ENCODE measurements at places on chromosomes 7 and 10.

GRCh38 chr10:129465796-129466702 lies 992 bp upstream of the MGMT start:
- DNase-seq: peak; percentile 13

DNA sequence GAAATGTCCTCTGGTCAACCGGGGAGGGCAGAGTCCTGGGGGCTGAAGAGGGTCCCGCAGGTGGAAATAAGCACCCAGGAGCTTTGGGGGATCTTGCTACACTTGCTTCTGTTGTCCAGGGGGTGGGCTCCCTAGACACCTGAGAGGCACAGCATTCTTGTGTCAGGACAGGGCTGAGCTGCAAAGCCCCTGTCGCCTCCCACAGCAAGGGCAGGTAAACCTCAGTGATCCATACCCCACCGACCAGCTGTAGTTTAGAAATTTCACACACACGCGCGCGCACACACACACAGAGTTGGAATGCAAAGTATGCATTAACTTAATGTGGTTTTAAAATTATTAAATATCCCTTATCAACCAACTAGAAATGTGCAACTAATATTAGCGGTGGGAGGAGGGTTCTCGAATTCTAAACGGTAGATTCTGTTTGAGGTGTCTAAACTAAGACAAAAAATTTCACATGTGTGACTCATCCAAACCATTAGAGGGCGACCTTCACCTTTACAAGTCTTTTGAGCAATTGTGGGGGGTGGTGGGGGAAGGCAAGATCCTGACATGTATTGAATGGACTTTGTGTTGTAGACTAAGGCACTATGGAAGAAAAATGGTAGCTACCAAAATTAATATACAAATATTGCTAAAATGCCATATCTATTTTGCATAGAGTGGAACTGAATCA lies 34.3 kb upstream of the PTF1A start:
- DNase-seq: peak; percentile 24

DNA sequence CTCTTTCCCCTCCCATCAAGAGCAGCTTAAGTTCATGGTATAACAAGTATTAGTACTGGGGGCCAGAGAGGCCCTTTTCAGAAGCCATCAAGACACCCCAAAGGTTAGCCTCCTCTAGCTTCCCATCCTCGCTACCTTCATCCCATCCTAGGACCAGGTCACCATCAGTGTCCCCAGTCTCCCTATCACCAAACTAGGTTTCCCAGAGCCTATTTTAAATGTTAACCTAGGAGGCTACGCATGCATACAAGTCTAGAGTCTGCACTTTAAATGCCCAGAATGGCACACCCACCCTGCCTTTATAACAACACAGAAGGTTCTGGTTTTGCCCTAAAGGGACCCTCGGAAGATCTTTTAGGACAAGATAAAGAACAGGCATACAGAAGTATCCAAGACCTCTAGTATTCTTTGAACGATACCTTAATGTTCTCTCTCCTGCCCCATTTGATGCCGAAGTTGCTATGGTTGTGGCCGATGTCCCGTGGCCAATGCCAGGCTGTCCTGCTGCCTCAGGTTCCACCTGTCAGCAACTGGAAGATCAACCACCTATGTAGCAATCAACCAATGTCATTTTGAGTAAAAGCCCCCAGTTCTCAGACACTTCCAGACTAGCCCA lies 2.2 kb downstream of the GPRIN2 start:
- no peak for DNase-seq

- DNase-seq: no peak
These were observed 65.9 kb upstream of the C7orf33 start for GRCh38 chr7:148524479-148525224.

DNA sequence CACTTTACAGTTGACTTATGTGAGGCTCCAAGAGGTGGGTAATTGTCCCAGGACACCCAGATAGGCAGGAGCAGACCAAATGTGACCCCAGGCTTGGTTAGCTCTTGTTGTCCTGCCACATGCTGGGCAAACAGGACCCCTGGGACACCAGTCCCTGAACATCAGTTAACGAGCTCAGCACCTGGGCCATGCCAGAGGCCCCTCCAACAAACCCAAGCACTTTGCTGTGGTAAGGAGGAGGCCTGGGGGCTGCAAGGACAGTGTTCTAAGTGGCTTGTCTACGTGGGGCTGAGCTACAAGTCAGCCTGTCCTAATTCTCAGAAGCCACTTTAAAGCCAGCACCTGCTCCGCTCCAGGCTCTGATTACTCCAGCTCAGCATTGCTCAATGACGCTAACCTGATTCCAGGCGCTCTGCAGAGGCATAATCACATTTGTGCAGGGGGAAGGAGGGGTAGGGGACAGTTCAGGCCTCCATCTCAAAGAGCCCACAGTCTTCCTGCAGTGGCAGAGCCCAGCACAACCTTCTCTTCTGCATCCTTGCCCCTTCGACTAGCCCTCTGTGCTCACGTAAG lies 57.2 kb downstream of the DDC start:
- DNase-seq: peak; percentile 70

DNA sequence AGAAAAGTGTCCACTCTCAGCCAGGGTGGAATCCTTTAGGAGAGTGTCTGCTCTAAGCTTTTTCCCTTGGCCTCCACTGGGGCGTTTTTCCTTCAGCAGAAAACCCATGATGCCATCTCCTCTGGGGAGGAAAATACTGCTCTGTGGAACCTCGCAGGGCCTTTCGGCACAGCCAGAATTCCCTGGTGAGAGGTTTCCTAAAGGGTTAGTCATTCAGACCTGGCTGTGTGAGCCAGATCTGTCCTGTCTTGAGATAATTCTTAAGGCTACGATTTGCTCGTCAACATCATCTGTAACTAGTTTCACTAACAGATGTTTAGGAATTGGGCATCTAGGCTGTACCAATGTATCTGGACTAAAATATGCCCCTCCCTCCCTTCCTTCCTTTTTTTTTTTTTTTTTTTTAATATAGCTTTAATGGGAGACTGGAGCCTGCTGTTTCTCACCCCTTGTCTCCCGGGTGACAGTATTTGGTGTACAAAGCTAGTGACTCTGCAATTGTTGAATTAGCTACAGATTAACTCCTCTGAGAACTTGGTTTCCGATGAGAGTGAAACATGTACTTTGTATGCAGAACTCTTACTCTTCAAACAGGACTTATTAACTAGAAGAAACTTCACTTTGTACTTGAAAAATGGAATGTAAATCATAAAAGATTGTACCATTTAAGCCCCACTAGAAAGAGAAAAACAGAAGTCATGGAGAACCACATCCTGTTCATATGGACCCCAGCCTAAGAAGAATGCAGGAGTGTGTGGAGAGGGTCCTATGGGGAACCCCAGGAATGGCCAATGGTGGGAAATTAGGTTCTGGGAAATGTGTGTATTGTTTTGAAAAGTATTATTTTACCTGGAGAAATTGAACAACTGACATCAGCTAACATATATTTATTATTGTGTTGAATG lies 230.9 kb downstream of the CAMK1D start:
- no peak for DNase-seq

DNA sequence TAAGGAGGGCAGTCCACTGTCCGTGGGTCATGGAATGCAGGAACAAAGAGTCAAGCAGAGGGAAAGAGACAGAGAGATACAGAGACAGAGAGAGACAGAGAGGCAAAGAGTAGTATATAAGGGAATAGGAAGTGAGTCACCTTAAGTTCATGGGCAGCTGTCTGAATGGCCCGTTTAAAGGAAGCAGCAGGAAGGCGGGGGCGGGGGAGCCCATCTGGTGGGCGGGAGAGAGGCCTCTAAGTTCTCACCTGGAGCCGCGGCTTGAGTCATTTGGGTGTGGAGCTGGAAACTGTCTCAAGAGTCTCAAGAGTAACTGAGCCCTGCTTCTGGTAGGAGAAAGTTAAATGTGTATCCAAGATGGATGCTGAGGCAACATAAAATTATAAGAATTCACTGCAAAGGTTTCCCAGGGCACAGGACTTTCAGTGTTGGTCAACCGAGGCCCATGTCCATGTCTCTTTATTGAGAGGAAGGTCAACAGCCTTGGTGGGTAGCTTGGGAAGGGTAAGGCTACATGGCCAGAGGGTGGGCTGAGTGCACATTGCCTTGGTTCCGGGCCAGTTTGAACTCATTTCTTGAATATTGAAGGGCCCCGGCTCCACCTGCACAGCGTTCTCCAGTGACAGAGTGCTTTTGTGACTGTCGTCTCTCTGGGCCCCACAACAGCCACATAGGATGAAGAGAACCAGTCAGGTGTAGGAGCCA lies 85.5 kb upstream of the CACUL1 start:
- DNase-seq: no peak

DNA sequence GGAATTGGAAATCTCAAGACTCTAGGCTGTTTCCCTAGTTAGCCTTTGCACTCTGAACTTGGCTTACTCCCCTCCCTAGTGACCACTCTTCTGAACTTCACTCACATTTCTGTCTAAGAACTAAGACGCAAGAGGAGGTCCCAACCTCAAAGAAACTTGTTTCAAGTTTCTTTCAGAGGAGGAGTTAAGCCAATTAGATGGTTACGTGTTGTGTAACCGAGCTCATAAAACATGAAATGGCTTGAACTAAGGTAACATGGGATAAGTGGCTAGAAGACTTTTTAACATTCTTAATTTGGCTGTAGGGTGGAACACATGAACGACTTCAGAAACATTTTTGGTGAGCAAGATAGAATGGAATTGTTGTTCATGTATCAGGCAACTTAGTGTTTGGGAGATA lies 39.5 kb upstream of the SEC61G start:
- DNase-seq: no peak

- DNase-seq: peak; percentile 95
These were observed 151.1 kb downstream of the SH3PXD2A start for GRCh38 chr10:103703941-103704919.

GRCh38 chr7:43535810-43536585 lies 46.9 kb upstream of the STK17A start:
- no peak for DNase-seq

- peak; percentile 45 for DNase-seq
These were observed 27.0 kb upstream of the ZPBP start for GRCh38 chr7:50119815-50120637.

DNA sequence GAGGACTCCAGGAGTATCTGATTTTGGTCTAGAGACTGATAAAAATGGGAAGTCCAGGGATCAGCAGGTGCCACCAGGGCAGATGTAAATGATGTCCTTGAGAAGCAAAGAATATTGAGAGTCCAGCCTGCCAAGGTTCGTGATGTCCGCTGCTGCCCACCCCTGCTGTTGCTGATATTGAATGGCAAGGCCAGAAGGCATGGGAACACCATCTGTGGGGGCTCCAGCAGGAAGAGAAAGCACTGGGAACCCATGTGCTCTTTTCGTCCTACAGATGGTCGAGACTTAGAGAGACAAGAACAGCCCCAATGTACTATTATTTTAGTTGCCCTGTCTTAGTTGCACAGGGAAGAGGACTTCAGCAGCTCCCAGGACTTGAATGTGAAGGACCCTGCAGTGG lies 363.9 kb downstream of the GALNT17 start:
- DNase-seq: no peak

Data from WERI-Rb-1 (cell line).